Stimulated activated CD8-positive, alpha-beta memory T cell treated with anti-CD3 and anti-CD28 coated beads, Interleukin-4, amount 100 ng/mL, for 48 hours (primary cell): ENCODE measurements at places on chromosomes 2 and 18.

- no peak for DNase-seq
These were observed 254.1 kb downstream of the TSN start for GRCh38 chr2:122009561-122009960.

DNA sequence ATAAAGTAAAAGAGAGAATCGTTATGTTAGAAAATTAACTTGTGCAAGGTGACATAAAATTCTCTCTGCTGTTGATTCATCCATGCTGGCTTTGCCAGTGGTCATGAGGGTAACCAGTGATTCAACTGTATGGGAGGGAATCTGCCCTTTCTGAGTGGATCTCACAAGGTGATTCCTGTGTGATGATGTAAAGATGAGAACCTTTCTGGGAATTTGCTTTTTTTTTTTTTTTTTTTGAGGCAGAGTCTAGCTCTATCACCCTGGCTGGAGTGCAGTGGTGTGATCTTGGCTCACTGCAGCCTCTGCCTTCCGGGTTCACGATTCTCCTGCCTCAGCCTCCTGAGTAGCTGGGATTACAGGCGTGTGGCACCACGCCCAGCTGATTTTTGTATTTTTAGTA, 23.3 kb downstream of the RAB31 start:
- DNase-seq, result no peak

GRCh38 chr2:219252900-219253752, at the start of gene TUBA4B:
TUBA4B (plus strand) TSS chr2:219253243; CDS start chr2:219253408, 165 bp downstream.
- DNase-seq, result peak; percentile 65

GRCh38 chr2:138395565-138396306, 105.8 kb upstream of the SPOPL start:
- DNase-seq, result no peak

GRCh38 chr2:62199392-62200125, 3.6 kb downstream of the B3GNT2 start:
- no peak for DNase-seq

GRCh38 chr2:160574468-160575140, 81.0 kb upstream of the RBMS1 start:
- DNase-seq, result no peak

GRCh38 chr2:1754461-1755170, 10.3 kb upstream of the PXDN start:
- DNase-seq, result no peak

DNA sequence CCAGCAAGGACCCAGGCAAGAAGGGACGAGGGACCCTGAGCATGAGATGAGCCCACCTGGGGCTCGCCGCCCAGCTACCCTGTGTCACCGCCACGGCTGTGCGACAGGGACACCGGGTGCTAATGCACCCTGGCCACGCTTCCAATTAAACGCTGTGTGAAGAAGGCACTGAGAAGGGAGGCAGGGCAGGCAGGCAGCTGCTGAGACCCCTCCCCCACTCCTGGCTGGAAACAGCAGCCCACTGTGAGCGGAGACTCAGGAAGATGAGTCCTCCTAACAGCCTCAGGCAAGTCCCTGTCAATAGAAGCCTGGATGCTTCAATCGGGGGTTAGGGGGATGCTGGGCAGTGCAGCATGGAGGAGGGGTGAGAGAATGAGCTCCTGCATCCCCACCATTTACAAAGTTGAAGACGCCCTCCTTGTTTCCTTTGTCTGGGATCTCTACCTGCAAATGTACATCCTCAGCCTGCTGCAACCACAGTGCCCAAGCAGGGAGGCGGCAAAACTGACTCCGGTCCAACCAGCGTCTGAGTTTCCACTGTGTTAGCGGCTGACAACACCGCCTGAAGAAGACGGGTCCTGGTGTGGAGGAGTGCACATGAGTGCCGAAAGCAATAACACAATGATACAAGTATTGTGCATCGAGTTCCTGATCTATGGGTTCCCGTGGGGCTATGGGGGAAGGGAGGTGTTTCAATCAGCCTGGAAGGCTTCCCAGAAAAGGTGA, 12.8 kb downstream of the TMEM163 start:
- no peak for DNase-seq
